H1 (cell line): ENCODE measurements at places on chromosomes 1 and 21. TPM values are rescaled to one million over a fixed set of nuclear protein-coding genes. Genes with fewer than 3 reads are reported as not detected.

DNA sequence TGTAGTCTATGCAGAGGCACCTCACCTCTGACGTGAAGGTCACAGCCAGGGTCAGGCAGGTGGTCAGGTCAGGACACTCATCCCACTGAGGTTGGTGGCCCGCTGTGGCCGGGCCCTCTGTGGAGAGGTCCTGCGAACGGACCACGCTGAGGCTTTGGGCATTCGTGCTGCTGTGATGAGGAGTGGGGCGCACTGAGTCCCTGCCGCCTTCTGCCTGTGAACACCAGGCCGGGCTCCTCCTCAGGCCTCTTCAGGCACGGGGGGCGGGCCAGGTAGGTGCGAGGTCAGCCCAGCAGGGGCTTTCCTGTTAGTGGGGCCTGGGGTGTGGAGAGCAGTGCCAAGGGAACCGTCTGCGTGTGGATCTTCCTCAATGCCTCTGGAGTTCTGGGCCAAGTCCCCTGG, 39.0 kb downstream of the COQ8A start:
- H3K36me3 ChIP-seq = peaks cover 6% of the 10 kb centered on the region; the same call in 1 of the 2 replicates
- no peaks in the 10 kb centered on the region for H3K4me1 ChIP-seq
- no peak overlapping the region for H3K27ac ChIP-seq
- DNase-seq = no peak
- H3K4me3 ChIP-seq = no peak overlapping the region

DNA sequence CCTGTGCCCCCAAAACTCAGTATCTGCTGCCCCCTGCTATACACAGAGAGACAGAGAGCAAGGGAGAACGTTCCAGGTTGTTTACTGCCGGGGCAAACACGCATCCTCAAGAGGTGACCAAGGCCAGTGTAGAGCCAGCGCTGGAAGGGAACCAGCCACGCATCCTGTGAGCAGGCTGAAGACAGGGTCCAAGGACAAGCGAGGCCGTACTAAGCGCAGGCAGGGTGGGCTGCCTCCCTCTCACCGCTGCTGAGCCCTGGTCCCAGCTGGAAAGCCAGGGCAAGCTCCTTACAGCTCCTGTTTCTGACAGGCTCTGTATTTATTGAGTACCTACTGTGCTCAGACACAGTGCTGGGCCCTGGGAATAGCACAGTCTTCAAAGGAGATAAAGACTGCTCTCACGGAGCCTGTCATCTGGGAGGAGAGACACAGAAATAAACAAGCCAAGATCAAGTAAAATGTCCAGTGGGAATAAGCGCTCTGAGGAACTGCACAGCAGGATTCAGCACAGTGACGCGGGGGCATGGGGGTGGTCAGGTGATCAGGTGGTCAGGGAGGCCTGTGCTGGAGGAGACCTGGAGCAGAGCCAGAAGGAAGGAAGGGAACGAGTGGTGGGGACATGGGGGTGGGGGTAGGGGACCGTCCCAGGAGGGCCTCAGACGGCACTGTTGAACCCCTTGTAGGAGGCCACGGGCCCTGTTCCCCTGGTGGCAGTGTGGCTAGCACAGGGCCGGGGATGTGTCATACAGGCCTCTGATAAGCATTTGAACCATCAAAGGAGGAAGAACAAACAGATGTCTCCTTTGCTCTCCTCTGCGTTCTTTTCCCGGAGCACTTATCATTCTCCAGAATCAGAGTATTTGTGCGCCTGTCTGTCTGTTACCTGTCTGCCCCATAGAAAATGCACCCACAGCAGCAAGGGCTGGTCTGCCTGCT, 37.8 kb upstream of the EFHD2 start:
- no peaks in the 10 kb centered on the region for H3K36me3 ChIP-seq
- H3K4me3 ChIP-seq = no peak overlapping the region
- DNase-seq = no peak
- no peaks in the 10 kb centered on the region for H3K4me1 ChIP-seq
- no peaks in the 10 kb centered on the region for H3K27me3 ChIP-seq

DNA sequence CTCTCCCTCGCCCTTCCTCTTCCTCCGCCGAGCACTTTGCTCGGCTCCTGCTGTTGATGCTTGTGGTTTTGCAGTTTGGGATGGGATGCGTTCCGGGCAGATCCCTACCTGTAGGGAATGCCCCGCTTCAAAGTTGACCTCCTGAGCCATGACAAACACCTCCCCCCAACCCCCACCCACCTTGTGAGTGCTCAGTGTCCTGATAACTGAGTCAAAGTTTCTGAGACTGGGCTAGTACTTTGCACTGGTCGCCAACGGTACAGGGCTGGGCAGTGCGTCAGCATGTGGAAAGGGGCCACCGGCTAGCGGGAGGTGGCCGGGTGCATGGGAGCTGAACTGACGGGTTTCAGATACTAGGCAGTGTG, 771 bp downstream of the RABGAP1L start:
- H3K4me3 ChIP-seq = peak overlapping the region; percentile 78
- peaks cover 3% of the 10 kb centered on the region; the same call in 1 of the 2 replicates for H3K4me1 ChIP-seq
- H3K27ac ChIP-seq = 0 out of 2 replicates have a peak overlapping the region, but pooled peaks have one; percentile 83
- no peak for DNase-seq
- no peaks in the 10 kb centered on the region for H3K27me3 ChIP-seq

DNA sequence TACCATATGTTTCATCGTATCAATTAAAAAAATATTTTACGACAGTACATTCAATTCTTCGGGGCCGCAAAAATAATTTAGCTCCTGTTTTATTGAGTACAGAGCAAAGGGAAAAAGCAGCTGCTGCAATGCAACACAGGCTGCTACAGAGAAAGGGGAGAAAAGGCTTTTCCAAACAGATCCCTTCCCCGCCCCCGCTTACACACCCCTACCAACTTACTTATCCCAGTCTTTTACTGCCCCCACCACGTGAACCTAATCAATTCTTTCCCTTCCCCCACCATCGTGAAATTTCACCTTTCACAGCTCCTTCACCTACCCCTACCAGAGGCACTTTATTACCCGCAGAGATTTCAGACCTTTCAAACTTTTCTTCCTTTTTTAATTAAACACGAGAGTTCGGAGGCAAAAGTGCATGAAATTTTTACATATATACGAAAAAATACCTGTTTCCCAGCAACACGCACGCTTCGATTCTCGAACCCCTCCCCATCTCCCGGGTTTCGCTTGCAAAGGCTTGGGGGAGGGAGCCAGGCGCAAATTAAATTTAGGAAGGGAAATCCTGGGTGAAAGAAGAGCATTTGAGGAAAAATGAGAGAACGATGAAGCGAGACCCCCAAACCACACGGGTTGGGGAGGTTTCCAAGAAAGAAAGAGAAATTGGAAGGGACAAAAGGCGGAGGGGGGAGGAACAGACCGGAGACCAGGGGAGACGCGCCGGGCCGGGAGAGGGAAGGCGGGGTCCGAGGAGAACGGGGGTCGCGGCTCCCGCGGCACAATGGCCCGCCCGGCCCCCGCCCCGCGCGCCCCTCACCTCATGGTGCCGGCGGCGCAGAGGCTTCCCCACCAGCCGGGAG, 823 bp downstream of the ENAH start:
- H3K4me1 ChIP-seq = no peaks in the 10 kb centered on the region
- DNase-seq = no peak
- H3K27me3 ChIP-seq = no peaks in the 10 kb centered on the region
- H3K27ac ChIP-seq = peak overlapping the region; percentile 83
- peak overlapping the region; percentile 95 for H3K4me3 ChIP-seq

DNA sequence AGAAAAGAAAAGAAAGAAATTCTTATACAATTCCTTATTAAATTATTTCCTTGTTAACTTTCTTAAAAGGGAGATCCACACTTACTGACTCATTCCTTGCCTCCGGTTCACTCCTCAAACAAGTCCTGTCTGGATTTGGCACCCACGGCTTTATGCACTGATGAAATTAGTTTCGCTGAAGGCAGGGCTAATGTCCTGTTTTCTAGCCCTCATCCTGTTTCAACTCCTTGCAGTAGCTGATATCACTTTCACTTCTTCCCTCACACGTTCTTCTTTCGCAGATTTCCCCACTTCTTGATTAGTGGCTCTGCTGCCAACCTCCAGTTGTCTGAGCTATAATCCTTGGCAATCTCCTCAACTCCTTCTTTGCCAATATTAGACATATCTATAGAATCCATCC, 215.2 kb downstream of the URB2 start:
- H3K4me3 ChIP-seq = no peak overlapping the region
- no peak overlapping the region for H3K27ac ChIP-seq
- DNase-seq = no peak
- H3K27me3 ChIP-seq = no peaks in the 10 kb centered on the region
- H3K4me1 ChIP-seq = no peaks in the 10 kb centered on the region

GRCh38 chr1:185315445-185316071, 1.5 kb downstream of the IVNS1ABP start:
- H3K27ac ChIP-seq = no peak overlapping the region
- no peaks in the 10 kb centered on the region for H3K27me3 ChIP-seq
- peaks cover 3% of the 10 kb centered on the region for H3K4me1 ChIP-seq
- peak overlapping the region; percentile 93 for H3K4me3 ChIP-seq
- DNase-seq = no peak

- DNase-seq = no peak
- H3K27ac ChIP-seq = no peak overlapping the region
- H3K4me1 ChIP-seq = no peaks in the 10 kb centered on the region
- no peaks in the 10 kb centered on the region for H3K27me3 ChIP-seq
These were observed 61.1 kb upstream of the GPR25 start for GRCh38 chr1:200811704-200812103.

- H3K4me3 ChIP-seq = no peak overlapping the region
- no peaks in the 10 kb centered on the region for H3K27me3 ChIP-seq
- DNase-seq = no peak
- no peaks in the 10 kb centered on the region for H3K36me3 ChIP-seq
- peaks cover 22% of the 10 kb centered on the region for H3K4me1 ChIP-seq
These were observed 6.3 kb downstream of the KIF21B start for GRCh38 chr1:201016943-201017827.

- H3K4me1 ChIP-seq = peaks cover 13% of the 10 kb centered on the region
- H3K27ac ChIP-seq = no peak overlapping the region
- no peak overlapping the region for H3K4me3 ChIP-seq
These were observed 3.5 kb upstream of the LGR6 start for GRCh38 chr1:202189918-202190715.

GRCh38 chr1:57474137-57474750, 50.4 kb upstream of the DAB1 start:
- no peak for DNase-seq
- H3K27ac ChIP-seq = no peak overlapping the region
- H3K36me3 ChIP-seq = no peaks in the 10 kb centered on the region
- no peak overlapping the region for H3K4me3 ChIP-seq

DNA sequence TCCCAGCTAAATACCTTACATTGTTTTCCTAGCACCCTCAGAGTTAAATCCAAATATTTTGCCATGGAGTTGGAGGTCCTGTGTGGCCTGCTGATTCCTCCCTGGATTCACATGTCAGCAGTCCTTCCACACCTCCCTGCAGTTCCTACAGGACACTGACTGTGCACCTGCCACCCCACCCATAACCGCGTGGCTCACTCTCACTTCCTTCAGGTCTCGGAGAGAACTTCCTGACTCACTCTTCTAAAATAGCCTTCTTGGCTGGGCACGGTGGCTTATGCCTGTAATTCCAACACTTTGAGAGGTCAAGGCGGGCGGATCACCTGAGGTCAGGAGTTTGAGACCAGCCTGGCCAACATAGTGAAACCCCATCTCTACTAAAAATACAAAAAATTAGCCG, 8.4 kb upstream of the CAMTA1 start:
- H3K4me3 ChIP-seq = no peak overlapping the region
- DNase-seq = no peak
- H3K27me3 ChIP-seq = no peaks in the 10 kb centered on the region
- H3K27ac ChIP-seq = no peak overlapping the region
- no peaks in the 10 kb centered on the region for H3K36me3 ChIP-seq

GRCh38 chr21:35643176-35643575, 417.1 kb downstream of the SETD4 start:
- DNase-seq = no peak
- H3K4me1 ChIP-seq = no peaks in the 10 kb centered on the region
- no peaks in the 10 kb centered on the region for H3K27me3 ChIP-seq
- H3K4me3 ChIP-seq = no peak overlapping the region
- no peaks in the 10 kb centered on the region for H3K36me3 ChIP-seq
- no peak overlapping the region for H3K27ac ChIP-seq

DNA sequence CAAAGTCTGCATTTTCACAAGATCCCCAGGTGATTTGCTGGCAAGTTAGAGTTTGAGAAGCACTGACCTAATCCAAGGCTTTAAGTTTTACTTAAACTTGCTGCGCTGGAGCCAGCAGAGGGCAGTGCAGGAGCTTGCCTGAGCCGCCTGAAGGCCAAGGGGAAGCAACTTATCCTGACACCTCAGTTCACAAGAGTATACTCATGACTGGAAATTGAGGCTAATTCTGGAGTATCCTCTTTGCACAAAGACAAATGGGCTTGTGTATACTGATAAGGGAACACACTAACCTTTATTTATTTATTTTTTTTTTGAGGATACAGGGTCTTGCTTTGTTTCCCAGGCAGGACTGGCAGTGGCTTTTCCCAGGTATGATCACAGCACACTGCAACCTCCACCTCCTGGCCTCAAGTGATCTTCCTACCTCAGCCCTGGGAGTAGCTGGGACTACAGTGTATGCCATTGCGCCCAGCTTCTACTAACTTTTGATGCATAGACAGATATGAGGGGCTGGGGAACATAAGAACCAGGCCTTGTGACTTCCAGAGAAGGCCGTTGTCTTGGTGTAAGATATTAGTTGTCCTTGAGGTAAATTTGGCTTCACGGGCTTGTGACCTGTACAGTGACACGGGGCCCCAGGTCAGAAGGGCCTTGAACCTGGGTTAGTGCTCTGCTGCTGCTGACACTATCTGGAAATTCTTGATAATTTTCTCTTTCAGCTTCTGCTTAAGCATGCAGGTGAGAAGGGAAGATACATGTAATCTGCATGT, 29.0 kb upstream of the SLAMF1 start:
- no peak overlapping the region for H3K27ac ChIP-seq
- no peaks in the 10 kb centered on the region for H3K36me3 ChIP-seq
- no peaks in the 10 kb centered on the region for H3K27me3 ChIP-seq
- peaks cover 16% of the 10 kb centered on the region for H3K4me1 ChIP-seq
- peak; percentile 71 for DNase-seq

The LCA5L gene
- 0.11 and 0.20 TPM in 2 replicates for polyA plus RNA-seq

The PYHIN1 gene
- not detected in 2 replicates for polyA plus RNA-seq

The SLC9C2 gene
- not detected in 2 replicates for polyA plus RNA-seq

The IFNLR1 gene
- 6.8 and 11.4 TPM in 2 replicates for polyA plus RNA-seq

The NTRK1 gene
- 0.12 and 0.13 TPM in 2 replicates for polyA plus RNA-seq

The POU3F1 gene
- 4.2 and 7.1 TPM in 2 replicates for polyA plus RNA-seq
